Activated CD8-positive, alpha-beta memory T cell treated with anti-CD3 and anti-CD28 coated beads for 1 hour (primary cell): ENCODE measurements at places on chromosomes 4 and X.

DNA sequence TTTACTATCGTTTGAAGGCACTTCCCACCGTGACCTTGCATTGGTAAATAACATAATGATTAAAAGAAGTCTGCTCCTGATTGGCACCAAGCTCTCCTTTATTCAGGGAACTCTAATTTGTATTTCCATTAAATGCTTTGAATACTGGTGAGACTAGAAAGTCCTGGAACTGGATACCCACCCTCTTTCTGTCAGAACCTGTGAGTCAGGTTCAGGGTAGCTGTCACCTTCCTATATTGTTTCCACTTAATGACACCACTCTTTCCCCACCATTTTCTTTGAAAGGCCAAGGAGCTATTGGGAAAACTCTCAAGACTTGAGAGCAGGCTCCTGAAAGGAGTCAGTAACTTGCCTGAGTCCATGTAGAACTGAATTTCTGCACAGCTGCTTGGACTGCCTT, 55.9 kb upstream of the RASSF6 start:
- no peak for DNase-seq

- no peak for DNase-seq
Observed at GRCh38 chr4:31069151-31069550, 349.0 kb downstream of the PCDH7 start.

DNA sequence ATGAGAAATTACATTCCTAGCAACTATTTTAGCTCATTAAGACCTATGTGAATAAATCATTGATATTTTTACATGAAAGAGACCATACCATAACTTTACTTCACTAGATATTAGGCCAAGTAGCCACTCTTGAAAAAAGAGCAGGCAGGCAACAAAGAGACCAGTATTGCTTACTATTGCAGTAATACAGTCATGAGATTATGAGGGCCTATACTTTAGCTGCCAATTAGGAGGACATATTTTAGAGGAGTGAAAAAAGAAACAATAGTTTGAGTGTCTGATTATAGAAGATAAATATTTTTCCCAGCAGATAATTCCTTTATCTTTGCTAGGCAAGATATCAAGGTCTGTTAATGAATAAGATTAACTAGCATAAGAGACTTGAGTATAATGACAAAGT, 739.0 kb downstream of the GRID2 start:
- DNase-seq = no peak

- DNase-seq = no peak
Observed at GRCh38 chrX:153632595-153632946, 14.4 kb upstream of the DUSP9 start.

- no peak for DNase-seq
Observed at GRCh38 chr4:138204507-138204906, 37.6 kb downstream of the SLC7A11 start.

GRCh38 chrX:47172971-47173792, 20.4 kb upstream of the UBA1 start:
- DNase-seq = no peak
